ENCODE measurements at places on chromosomes 16 and 17. TPM values are rescaled to one million over a fixed set of nuclear protein-coding genes. Genes with fewer than 3 reads are reported as not detected.
A peak's percentile ranks its signal among the peaks of the same experiment; 100 is the strongest.

DNA sequence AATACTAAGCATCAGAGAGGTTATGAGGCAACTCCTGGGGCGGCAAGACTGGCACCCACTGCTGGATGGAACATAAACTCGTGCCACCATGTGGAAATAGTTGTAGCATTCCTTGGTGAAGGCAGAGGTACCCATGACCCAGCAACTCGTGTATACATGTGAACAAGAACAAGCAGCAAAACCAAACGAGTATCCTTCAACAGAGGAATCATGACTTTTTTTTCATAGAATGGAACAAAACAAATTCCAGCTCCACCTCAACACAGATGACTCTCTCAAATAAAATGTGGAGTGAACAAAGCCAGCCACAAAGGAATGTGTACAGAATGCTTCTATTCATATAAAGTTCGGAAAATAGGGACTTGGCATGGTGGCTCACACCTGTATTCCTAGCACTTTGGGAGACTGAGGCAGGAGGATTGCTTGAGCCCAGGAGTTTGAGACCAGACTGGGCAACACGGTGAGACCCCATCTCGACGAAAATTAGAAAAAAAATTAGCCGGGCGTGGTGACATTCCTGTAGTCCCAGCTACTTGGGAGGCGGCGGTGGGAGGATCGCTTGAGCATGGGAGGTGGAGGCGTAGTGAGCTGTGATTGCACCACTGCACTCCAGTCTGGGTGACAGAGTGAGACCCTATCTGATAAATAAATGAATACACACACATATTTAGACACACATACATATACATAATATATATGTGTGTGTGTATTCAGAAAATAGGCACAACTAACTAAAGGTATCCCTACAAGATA lies 35.3 kb downstream of the B9D1 start:
- no peak for DNase-seq

- peak; percentile 95 for DNase-seq
These were observed 2.4 kb downstream of the NAGS start for GRCh38 chr17:44006598-44007345.

DNA sequence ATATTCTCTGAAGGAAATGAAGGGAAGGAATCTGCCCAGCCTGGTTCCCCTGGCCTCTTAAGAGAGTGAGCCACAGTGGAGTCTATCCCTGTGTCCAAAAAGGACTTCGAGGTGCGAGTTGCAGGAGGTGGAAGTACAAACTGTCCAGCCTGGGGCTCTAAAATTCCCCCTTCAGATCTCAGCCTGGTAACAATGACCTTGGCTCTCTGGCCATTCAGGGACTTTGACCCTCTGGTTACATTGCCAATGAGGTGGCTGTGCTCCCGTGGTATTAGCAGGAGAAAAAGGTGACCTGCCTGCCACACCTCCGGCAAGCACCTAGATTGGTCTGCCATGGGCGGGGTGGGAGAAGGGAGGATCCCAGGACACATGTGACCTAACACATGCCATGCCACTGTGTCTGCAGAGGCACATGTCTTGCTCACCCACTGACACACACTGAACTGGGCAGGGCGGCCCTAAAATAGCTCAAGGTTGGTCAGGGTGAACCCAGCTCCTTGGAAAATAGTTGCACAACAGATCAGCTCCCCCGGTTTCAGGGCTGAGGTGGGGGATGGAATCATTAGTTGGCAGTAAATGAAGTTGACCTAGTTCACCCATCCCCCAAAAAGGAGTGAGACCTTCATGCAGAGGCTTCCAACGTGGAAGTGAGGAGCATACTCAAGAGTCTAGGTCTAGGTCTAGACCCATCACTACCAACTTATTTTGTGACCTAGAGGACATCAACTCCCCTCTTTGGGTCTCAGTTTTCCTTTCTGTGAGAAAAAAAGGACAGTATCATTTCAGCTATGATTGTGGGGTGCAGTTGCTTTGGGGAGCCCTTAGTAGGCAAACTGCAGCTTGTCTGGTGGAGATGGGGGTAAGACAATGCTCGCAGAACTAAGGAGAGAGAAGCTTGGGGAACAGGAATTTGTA lies 2.2 kb downstream of the NR1D1 start:
- no peak for DNase-seq

DNA sequence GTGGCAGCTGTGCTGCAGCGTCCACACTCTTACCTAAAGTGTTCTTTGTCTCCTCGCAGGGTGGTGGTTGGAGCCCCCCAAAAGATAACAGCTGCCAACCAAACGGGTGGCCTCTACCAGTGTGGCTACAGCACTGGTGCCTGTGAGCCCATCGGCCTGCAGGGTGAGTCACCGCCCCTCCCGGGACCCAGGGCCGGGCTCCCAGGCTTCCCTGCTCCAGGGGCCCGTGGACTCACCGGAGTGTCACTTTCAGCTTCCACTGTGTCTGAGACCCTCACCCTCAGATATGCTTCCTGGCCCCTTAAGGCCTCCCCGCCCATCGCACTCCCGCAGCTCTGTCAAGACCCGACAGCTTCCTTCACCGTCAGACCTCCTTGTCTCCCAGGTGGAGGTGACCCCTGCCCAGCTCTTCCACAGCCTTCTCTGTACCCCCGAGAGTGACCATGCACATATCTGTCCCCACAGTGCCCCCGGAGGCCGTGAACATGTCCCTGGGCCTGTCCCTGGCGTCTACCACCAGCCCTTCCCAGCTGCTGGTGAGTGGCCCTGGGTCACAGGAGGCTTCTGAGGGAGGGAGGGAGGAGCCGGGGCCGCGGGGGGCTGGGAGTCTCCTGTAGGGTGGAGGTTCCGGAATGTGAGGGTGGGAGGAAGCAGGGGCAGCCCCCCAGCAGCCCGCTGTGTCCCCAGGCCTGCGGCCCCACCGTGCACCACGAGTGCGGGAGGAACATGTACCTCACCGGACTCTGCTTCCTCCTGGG lies 1.8 kb downstream of the ITGAX start:
- DNase-seq, result no peak

DNA sequence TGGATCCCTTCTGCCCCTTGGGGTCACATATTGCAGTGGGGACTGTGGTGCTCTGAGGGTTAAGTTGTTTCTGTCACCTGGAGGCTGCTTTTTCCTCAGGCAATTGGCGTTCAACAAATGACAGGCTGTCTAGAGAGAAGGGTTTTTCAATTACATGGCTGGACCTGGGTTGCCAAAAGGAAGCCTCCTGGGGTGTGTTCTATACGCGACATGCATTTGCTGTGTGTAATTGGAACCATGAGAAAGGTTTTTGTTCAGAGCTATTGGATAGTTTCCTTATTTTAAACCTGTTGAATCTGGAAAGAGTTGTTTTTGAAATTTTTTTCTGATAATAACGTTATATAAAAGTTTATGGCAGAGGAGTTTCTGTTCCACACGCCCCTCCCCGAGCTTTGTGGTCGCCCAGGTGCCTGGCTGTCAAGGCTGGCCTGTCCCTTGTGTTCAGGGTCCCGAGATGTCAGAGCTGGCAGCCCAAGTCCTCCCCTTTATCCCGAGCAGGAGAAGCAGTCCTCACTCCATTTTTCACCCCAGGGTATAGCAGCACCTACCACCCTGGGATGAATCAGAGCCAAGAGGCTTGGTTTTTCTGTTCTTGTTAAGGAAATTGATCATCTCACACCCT lies 26.1 kb upstream of the ZNF750 start:
- DNase-seq, result no peak

DNA sequence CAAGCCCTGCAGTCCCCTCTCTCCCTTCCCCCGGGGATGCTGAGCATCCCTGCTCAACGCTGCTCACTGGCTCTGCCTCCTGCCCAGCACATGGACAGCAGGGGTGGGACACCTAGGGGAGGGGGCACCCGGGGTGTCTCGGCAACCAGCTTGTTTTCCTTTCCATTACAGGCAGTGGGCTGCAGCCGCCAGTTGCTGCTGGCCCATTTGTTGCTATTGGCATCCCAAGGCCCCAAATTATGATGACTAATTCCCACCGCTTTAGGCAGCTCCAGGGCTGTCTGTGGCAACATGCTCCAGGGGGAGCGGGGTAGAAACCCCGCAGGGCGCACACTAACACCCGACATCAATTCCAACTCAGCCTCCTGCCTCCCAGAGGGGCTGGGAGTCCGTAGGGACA lies 4.9 kb downstream of the SDK2 start:
- DNase-seq, result no peak

DNA sequence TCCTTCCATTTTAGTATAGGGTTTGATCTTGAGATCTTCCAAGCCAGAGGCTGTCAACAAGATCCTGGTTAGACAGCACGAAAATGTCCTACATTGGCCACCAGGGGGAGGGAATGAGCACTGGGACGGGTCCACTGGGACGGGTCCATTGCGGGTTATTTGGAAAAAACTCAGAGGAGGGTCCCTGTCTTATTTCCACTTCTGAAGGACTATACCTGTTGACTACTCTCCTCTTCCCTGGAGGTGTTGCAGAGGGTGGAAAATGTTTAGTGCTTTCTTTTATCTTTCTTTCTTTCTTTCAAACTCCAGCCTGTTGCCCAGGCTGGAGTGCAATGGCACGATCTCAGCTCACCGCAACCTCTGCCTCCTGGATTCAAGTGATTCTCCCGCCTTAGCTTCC lies 2.5 kb downstream of the TTLL6 start:
- DNase-seq, result peak; percentile 56

DNA sequence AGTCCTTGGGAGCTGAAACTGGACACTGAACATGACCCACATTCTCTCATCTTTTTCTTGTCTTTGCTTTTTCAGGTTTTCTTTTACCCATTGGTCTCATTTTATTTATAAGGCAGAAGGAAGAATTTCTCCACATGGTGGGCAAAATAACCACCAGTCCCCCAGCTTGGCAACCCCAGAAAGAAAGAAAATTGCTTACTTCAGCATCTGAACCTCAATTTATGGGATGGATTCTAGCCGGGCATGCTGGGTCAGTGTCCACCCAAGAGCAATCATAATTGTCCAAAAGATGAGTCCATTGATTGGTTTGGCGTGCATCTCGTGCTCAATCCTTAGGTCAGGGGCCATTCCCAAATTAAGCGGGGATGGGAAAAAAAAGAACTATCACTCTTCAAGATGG lies 163.7 kb downstream of the TMEM114 start:
- no peak for DNase-seq

CCL22 gene
- not detected for total RNA-seq

SAMD14 gene
- total RNA-seq, result not detected

C17orf113 gene
- 1.5 TPM for total RNA-seq

DNA sequence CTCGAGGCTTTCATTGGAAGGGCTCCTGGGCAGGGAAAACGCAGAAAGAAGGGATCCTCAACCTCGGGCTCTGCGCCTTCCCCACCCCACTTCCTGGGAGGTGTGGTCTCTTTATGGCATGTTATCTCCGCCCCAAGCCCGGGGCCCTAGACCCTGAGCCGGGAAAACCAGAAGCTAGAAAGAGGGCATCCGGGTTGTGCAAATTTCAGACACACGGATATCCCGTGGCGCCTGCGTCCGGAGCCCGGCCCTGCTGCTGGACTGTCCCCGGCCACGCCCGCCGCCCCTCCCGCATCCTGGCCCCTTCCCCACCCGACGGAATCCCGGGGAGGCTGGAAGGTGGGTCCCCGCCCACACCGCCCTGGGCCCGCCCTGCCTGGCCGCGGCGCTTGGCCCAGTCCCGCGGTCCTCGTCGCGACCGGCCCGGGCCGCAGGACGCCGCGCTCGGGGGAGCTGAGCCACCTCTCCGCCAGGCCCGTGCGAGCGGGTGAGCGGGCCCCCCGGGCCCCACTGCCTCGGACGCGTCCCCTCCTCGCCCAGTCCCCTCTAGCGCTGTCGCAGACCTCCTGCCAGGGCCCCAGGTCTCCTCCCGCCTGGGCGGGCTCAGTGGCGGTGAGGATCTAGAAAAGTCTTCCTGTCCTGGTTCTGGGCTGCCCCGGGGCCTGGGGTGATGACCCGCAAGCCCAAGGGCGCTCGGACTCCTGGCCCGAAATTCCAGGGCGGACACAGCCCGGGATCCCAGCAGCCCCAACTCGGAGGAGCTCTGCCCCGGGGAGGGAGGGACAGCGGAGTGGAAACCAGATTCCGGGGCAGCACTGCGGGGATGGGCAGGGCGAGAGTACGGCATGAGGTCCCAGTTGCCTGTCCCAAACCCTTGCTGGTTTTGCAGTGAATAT lies at the start of gene SLC16A5:
Gene SLC16A5 (plus strand): TSS at position 397 of the 896 bp plus-strand sequence. CDS start 5,683 bp downstream, outside the sequence.
- DNase-seq, result peak; percentile 94

DNA sequence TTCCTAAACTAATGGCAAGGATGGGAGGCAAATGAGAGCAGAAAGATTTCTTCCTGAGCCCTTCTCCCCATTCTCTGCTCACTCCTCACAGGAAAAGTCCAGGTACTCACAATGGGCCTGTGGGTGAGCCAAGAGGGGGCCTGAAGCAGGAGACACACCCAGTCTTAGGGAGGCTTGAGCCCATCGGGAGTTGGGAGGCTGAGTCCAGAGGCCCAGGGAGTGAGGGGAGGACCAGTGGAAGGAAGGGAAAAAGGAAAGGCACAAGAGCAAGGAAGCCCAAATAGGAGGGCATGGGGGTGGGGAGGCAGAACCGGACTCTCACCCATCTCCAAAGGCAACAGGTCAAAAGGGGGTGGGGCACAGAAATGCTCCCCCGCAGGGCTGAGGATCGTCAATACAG lies 68.1 kb upstream of the CNEP1R1 start:
- no peak for DNase-seq

DNA sequence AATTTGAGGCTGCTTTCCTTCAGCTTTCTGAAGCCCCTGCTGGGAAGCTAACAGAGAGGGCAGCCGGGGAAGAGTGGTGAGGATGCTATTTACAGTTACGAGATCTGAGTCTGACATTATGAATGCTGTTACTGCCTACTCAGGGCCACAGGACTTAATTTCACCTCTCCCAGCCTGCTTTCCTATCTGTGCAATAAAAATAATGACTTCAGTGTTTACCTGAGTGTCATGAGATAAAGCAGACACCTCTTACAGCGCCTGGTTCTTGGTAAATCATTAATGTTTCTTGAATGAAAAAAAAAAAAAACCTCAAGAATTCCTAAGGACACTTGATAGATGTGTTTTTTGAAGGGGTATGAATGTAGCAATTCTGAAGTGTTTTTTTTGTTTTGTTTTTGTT lies 24.2 kb upstream of the CPHXL start:
- DNase-seq, result no peak

DNA sequence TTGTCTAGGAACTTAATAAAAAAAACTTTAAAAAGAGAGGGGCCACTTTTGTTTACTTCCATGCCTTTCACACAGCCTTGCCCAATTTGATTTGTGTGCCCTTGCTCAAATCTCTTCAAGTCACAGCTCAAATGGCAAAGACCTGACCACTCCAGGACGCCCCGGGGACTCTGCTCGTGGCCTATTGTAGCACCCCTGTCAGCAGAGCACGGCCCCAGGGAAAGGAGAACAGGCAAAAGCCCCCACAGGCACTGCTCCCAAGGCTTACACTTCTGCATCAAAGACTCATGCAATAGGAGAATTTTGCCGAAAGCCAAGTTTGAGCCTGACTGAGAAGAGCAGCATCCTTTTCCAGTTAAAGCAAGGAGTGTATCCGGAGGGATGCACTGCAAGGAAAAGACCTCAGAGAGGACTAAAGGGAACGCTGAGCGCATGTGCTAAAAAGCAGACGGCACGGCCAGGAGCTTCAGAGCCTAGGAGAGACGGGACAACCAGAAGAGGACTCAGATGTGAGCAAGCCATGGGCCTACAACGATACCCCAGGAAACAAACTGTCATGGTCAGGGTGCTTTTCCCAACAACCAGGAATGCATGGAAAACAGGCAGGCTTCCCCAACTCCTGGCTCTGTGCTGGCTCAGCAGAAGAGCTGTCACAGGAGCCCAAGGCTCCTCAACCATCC lies 8.2 kb downstream of the CREBBP start:
- no peak for DNase-seq

- no peak for DNase-seq
These were observed 685 bp upstream of the PSMD3 start for GRCh38 chr17:39979893-39980350.

APOBR gene
- total RNA-seq, result 0.05 TPM

- no peak for DNase-seq
These were observed 102.0 kb downstream of the ADAMTS18 start for GRCh38 chr16:77332792-77333191.

TEDC2 gene
- 12.5 TPM for total RNA-seq
